Putamen (tissue), 1 donor: ENCODE measurements at places on chromosomes 2 and 18.

DNA sequence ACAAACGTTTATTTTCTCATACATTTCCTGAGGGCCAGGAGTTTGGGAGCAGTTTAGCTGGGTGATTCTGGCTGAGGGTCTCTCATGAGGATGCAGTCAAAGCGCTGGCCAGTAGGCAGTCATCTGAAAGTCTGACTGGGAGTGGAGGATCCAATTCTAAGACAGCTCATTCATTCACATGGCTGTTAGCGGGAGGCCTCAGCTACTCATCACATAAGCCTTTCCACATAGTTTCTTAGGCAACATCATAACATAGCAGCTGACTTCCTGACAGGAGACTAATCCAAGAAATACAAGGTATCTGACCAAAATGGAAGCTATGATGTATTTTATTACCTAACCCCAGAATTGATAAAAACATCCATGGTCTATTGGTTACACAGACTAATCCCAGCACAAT lies 2.9 kb upstream of the MRPL44 start:
- DNase-seq: no peak

DNA sequence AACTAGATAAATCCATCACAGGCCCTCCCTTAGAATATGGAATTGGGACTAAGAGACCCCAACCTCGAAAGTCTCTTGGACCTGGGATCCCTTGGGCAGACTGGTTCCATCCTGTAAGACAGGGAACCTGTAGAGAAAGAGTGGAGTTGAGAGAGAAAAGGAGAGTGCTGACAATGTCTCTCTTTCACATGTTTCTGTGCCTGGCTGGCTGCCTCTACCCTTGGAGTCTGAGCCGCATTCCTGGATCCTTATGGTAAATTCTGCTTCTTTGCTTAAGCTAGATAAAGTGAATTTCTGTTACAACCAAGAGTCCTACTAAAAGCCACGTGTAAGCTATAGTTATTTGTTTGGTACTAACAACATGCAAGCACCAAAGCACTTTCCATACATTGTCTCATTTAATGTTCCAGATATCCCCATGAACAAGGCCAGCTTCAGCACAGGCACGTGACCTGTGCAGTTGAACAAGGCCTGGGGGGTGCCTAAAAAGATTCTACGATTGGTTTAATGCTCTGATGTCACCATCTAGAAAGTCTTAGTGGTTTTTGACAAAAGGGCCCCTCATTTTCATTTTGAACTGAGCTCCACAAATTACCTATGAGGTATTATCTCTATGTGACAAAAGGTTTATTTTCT lies 2.1 kb upstream of the PUM2 start:
- DNase-seq: no peak

- DNase-seq: no peak
These were observed 833 bp downstream of the AFG3L2 start for GRCh38 chr18:12376034-12376753.

DNA sequence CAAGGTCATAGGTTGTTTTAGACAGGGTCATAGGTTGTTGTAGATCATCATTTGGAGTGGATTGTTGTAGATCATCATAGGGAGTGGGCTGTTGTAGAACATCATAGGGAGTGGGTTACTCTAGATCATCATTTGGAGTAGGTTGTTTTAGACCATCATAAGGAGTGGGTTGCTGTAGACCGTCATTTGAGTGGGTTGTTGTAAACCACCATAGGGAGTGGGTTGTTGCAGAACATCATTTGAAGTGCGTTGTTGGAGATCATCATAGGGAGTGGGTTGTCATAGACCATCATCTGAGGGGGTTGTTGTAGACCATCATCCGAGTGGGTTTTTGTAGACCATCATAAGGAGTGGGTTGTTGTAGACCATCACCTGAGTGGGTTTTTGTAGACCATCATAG lies 9.5 kb upstream of the TRPM8 start:
- no peak for DNase-seq

- no peak for DNase-seq
These were observed 16.0 kb downstream of the HIBCH start for GRCh38 chr2:190303647-190304046.

GRCh38 chr2:174726212-174726611 lies 38.1 kb downstream of the CHRNA1 start:
- no peak for DNase-seq

DNA sequence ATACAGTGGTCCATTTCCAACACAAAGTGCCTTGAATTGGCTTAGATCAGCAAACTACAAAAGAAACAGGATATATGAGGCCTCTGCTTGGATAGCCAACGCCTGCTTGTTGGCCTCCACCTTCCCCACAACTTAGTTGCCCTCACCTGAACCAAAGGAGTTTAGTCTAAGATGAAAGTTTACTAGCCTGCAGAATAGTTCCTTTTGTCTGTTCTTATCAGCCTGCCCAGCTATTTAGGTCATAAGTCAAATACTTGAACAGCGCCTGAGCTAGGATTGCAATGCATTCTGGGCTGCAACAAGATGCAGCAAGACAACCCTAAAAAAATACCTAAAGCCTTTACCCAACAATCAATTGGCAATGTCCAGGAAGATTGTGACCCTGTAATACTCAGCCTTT lies 13.1 kb upstream of the EPG5 start:
- no peak for DNase-seq

GRCh38 chr2:174903264-174903556 lies 102.0 kb downstream of the CHN1 start:
- DNase-seq: no peak

GRCh38 chr2:120305296-120305695 lies 40.6 kb upstream of the INHBB start:
- no peak for DNase-seq

- DNase-seq: peak; percentile 86
These were observed 37.9 kb downstream of the GALNT1 start for GRCh38 chr18:35619464-35619863.

GRCh38 chr2:101351207-101351606 lies 36.1 kb downstream of the CREG2 start:
- no peak for DNase-seq

GRCh38 chr18:69097349-69097748 lies 299.5 kb downstream of the CCDC102B start:
- no peak for DNase-seq

DNA sequence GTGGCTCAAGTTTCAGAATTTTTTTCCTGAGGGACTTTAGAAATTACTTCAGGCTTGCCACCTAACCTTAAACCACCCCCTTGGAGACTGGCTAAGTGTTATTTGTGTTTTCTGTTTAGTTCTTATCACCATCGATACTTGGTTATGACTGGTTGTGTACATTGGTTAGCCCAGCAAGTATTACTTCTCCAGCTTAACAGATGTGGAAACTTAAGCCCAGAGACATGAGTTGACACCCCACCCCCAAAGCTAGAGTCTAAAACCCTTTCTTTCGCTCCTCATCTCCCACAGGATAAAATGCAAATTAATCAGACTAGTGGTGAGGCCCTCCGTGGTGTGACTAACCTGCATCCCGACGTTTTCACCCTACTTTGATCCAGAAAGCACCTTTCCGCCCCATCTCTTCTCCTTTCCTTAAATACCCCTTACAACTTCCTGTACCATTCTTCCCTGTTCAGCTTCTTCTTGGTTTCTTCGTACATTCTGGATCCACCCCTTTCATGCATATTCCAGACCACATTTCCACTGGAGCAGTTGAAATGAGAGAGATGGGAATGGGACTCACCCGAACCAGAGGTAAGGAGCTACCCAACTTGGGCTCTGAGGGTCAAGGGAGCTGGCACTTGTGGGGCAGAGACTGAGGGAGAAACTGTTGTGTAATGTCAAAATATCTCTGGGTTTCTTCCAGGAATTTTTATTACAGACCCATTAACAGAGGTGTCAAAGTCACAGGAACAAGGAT lies 819 bp upstream of the MAP3K2 start:
- no peak for DNase-seq

- DNase-seq: no peak
These were observed 93.9 kb downstream of the EVA1A start for GRCh38 chr2:75466708-75467311.

DNA sequence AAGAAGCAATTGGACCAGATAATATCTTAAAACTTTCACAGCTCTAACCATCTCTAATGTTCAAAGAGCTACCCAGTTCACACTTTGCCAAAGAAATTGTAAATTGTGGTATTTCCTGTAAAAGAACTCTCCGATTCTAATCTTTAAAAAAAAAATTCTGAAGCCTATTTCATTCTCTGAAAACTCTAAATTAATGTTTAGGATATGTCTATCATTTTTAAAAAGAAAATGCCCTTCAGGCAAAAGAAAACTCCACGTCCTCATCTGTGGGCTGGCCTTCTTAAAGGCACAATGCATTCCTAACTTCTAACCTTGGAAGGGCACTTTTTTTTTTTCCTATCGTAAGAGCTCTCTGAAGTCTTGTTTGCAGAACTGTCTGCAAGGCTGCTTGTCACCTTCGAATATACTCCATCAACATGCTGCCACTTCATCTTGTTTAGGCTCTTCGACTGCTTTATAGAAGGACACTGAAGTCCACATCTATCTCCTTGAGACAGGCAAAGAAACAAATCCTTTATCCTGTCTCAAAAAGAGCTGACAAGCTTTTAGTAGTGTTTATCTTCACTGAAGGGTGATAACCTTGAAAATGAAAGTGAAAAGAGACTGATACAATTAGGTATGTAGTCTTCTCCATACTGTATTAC lies 124.3 kb upstream of the SLC39A10 start:
- no peak for DNase-seq

- DNase-seq: no peak
These were observed 286.4 kb downstream of the GALNT13 start for GRCh38 chr2:154158101-154158500.

DNA sequence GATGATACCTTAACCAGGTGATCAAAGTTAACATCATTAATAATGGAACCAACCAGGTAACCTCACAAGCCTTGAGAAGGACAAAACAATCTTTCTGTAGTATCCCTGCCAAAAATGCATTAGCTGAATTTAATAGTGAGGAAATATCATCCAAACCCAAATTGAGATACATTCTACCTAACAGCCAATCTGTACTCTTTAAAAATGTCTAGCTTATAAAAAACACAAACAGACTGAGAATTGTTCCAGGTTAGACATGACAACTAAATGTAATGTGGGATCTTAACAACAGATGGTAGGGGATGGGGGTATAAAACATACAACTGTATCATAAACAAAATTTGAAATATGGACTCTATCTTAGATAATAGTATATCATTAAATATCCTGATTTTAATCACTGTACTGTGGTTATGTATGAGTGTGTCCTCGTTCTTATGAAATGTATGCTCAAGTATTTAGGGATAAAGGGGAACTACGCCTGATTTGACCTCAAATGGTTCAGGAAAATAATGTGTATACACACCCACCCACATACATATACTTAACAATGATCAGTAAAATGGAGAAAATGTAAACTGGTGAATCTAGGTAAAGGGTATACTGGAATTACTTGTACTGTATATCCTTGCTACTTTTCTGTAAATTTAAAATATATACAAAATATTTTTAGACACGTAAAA lies 1.7 kb downstream of the FANCL start:
- no peak for DNase-seq

DNA sequence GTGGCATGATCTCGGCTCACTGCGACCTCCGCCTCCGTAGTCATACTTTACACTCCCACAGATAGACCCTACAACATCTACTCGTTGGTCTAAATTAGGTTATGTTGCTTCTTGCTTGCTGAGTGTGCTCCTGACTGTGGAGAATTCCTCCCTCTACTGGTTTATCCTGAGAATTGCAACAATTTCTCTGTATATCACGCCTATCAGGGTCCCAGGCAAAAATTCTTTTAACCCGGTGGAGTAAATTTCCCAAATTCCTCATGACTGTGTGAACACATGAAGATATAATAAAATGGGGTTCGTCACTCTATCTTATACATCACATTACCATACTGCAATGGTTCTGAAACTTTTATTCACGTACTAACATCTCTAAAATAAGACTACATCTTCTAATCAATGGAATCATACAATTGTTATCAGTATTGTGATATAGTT lies 156.7 kb downstream of the EVA1A start:
- DNase-seq: peak; percentile 30

GRCh38 chr2:190221429-190221828 lies 98.2 kb downstream of the HIBCH start:
- DNase-seq: no peak

- DNase-seq: no peak
These were observed 72.2 kb downstream of the LYPD1 start for GRCh38 chr2:132597831-132598230.
